ENCODE measurements at places on chromosomes 5 and 9.

DNA sequence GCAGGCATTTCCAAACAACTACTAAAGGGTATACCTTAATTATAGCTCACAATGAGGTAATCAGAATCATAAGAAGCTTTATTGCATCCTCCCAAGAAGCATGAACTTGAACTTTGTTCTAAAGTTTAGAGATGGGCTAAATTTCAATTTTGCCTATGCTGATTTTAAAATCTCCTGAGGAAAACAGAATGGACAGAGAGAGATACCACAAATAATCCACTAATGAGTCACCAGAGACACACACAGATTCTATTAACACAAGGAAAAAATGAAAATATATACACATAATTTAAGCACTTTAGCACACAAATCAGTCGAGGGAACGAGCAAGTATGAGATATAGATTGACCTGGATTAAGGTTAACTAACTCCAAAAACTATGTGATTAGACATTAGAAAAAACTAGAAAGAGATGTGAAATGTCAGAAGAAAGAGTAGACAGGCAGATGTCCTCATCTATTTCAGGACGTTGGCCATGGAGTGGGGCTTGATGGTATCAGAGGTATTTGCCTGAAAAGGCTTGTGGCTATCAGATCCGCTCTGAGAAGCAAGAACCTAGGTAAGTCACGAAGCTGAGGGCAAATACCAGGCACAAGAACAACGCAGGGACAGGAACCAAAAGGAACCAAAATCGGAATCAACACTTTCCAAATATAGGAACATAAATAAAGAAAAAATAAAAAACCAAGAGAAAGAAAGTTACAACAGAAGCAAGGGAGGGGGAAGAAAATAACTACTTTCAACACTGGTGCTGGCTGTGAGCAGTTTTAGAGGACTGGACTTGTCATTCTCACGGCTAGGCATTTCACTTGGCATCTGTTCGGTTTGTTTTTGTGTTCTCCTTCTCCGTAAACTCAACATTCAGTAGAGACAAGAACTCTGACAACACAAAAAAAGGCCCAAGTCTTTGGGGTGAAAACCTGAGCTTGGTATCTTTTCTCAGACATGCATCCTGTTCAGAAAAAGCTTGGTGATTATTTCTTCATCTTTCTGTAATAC, 294.6 kb upstream of the PUM3 start:
- no peak for DNase-seq

DNA sequence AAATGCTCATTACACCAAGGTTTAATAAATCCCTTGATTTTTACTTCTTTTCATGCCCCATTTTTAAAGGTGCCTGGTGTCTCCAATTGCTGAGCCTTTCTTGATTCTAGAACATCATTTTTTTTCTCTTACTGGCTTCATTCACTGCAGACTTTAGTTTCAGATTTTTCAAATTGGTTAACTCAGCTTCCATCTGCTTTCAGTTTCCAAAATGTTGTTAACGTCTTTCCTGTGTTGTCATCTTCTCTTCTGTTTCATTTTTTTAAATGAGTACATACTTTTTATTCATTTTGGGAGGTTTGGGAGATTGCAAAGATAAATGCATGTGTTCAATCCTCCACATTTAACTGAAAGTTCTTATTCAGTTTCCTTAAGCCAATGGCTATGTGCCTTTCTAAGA, 126.4 kb upstream of the CCNG1 start:
- no peak for DNase-seq

- DNase-seq: no peak
Measured at GRCh38 chr5:95959051-95959887, 2.4 kb downstream of the ELL2 start.

DNA sequence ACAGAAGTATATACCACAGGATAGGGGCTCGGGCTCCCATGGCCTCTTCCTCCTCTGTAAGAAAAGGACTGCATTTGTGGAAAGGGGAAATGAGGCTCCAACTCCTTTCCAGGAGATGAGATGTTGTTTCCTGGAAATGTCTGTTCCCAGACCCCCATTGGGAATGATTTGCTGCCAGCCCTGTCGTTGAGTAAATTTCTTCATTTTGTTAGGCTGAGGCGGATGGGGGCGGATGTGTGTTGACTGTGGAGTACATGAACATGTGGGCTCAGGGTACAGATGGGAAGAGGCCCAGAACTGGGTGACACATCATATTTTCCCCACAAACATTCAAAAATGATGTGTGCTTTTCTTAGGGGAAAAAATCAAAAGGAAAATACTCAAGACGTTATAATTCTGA, 28.8 kb upstream of the TNFAIP8 start:
- DNase-seq: no peak

GRCh38 chr5:174436750-174437149, 287.6 kb upstream of the MSX2 start:
- no peak for DNase-seq

DNA sequence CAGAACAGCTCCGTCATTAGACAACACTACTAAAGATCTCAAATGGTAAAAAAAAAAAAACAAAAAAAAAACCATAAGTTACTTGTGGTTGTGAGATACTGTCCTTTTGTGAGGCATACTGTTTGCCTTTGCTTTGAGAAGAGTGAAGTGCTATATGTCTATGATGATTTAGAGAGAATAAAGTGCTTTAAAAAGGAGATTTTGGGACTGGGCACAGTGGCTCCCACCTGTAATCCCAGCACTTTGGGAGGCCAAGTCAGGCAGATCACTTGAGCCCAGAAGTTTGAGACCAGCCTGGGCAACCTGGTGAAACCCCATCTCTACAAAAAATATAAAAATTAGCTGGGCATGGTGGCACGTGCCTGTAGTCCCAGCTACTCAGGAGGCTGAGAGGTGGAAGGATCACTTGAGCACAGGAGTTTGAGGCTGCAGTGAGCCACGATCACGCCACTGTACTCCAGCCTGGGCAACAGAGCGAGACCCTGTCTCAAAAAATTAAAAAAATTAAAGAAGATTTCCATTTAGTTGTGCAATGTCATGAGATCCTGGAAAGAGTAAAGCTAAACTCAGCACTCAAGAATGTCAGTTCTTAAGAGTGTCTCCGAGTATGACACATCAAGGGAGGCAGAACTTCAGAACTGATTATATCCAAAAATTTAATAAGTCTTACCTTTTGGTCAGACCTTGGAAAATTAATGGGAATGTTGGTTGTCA, 87.3 kb downstream of the PRDM6 start:
- no peak for DNase-seq

- no peak for DNase-seq
Measured at GRCh38 chr9:22649384-22649783, 202.8 kb downstream of the DMRTA1 start.

DNA sequence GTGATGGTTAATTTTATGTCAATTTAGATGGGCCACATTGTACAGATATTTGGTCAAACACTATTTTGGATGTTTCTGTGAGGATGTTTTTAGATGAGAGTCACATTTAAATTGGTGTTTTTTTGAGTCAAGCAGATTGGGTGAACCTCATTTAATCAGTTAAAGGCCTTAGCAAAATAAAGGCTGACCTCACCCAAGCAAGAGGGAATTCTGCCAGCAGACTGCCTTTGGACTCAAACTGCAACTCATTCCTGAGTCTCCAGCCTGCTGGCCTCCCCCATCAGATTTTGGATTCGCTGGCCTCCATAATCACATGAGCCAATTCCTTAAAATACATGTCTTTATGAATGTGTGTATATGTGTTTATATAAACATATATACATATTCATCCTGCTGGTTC, 282.7 kb upstream of the POU5F2 start:
- no peak for DNase-seq

DNA sequence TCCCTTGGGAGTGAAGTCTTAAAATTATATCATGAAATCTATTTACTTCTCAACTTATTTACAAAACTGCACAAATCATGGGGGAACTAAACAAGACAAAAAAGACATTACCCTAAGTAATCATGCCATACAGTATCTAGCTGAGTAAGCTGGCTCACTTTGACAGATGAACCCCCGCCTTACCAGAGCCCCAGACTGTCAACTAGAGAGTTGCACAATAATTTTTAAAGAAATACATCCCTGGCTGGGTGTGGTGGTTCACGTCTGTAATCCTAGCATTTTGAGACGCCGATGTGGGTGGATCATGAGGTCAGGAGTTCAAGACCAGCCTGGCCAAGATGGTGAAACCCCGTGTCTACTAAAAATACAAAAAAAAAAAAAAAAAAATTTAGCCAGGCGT, 62.3 kb downstream of the LPAR1 start:
- no peak for DNase-seq

- DNase-seq: no peak
Measured at GRCh38 chr5:88188458-88189132, 80.0 kb downstream of the TMEM161B start.

DNA sequence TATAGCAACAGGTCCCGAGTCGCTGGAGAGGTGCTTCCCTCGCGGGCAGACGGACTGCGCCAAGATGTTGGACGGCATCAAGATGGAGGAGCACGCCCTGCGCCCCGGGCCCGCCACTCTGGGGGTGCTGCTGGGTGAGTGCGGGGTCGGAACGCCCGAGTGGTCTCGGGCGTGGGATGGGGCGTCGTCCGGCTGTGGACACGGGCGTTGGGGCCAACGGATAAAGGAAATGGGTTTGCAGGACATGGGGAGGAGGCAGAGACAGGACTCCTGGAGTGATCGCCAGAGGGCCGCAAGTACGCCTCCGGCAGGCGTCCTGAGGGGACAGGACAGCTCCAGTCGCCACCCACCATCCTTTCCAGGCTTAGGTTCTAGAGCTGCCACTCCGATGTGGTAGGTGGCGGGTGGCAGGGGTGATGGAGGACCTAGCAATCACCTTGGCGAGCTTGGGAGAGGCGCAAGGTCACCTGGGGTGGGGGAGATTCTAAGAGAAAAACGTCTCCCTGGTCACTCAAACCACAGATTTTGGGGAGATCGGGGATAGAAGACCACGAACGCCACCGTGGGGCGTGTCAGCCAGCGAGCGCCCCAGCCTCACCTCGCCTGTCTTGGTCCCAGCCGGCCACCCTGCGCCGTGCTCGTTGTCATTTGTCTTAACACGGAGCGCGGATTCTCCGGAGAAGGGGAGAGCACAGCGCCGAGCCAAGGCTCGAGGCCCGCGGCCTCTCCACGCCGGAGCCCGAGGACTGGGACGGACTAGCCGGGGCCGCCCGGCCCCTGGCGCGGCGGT, 922 bp downstream of the LMX1B start:
- DNase-seq: no peak

DNA sequence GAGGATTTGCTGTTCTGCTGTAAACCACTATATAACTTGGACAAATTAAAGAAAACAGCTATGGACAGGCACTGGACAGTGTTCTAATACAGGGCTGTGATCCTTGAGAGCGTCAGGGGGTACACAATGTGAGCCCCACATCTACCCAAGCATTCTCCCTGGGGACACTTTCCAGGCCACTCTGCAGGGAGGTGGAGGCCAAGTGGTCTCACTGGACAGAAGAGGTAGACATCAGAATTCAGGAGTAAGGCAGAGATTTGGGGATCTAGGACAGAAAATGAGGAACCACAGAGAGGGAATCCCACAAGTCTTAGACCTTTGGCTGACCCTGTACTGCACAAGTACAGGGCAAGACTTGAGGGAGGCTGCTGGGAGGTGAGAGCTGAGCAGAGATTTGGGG, 3.8 kb upstream of the IGFBPL1 start:
- no peak for DNase-seq

DNA sequence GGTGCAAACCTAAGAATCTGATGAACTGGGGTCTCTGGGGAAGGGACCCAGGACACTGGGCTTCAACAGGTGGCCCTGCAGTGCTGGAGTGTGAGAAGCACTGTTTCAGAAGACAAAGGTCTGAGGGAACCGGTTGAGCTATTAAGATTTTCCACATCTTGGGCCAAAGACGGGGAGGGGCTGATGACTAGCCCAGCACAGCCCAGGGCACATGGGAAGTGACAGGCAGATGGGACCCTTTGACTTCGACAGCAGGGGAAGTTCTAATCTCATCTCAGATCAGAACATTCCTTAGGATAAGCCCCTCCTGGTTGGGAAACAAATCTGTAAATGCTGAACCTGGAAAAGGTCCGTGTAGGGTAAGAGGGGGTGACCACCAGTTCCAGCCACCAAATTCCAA, 67.4 kb downstream of the RAPGEF1 start:
- DNase-seq: no peak

DNA sequence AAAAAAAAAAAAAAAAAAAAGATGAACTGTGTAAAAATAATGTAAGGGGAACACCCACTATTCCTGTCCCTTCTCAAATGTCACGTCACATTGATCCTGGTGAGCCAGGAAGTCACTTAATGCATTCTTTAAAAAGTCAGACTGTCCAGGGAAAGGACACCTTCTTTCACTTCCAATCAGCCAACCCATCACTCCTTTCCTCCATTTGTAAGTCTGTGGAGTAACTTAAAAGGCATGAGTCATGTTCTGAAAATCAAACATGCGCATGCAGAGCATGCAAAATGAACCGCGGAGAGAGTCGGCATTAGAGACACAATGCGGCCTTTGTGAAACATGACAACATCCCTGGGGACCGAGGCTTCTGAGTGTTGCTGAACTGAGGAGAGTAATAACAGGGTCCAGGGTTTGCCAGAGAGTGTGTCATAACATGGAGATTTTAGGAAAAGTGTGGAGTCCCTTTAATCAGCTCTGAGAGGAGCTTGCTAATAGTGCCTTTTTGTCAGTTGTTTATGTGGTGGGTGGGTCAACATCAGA, 77.6 kb upstream of the SEMA6A start:
- peak; percentile 74 for DNase-seq

- DNase-seq: peak; percentile 29
Measured at GRCh38 chr5:38450627-38451026, 105.8 kb downstream of the LIFR start.

GRCh38 chr9:133137451-133138231, 16.6 kb upstream of the RALGDS start:
- DNase-seq: peak; percentile 81

- no peak for DNase-seq
Measured at GRCh38 chr5:135010502-135011354, 23.3 kb downstream of the PITX1 start.

DNA sequence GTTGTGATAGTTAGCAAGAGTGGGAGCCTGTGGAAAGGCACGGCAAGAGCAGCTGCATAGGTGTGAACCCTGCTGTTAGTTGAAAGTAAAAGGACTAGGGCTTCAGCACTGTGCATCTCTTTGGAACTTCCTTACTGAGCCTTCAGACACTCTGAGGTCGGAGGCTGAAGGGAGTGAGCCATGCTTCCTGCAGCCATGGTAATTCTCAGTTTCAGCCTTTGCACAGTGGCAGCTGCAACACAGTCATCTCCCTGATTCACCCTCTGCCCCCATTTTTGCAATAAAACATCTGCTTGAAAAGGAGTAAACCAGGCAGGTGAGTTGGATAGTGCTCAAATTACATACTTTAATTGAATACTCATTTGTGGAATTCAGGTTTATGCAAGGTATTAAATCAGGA, 6.5 kb upstream of the TLE4 start:
- no peak for DNase-seq

DNA sequence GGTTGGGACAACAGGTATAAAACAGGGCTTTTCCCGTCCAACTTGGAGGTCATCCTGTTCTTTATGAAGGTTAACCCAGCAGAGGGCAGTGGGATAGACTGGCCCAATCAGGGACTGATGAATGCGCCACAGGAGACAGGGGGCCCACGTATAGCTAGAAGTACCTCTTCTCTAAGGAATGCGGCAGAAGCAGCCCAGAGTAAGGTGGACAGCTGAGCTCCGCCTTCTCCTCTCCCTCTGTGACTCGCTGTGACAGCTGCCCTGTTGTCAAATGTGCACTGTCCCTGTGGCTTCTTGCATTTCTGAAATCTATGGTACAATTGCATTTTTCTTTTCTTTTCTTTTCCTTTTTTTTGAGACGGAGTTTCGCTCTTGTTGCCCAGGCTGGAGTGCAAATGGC, 306.6 kb downstream of the FBXL7 start:
- no peak for DNase-seq

Data from Right ventricle myocardium superior (tissue), 1 donor.